ENCODE measurements at places on chromosomes 2 and 18.

- DNase-seq: no peak
Measured at GRCh38 chr2:36173760-36174404, 181.7 kb upstream of the CRIM1 start.

GRCh38 chr2:148603562-148603920, 41.0 kb upstream of the EPC2 start:
- no peak for DNase-seq

DNA sequence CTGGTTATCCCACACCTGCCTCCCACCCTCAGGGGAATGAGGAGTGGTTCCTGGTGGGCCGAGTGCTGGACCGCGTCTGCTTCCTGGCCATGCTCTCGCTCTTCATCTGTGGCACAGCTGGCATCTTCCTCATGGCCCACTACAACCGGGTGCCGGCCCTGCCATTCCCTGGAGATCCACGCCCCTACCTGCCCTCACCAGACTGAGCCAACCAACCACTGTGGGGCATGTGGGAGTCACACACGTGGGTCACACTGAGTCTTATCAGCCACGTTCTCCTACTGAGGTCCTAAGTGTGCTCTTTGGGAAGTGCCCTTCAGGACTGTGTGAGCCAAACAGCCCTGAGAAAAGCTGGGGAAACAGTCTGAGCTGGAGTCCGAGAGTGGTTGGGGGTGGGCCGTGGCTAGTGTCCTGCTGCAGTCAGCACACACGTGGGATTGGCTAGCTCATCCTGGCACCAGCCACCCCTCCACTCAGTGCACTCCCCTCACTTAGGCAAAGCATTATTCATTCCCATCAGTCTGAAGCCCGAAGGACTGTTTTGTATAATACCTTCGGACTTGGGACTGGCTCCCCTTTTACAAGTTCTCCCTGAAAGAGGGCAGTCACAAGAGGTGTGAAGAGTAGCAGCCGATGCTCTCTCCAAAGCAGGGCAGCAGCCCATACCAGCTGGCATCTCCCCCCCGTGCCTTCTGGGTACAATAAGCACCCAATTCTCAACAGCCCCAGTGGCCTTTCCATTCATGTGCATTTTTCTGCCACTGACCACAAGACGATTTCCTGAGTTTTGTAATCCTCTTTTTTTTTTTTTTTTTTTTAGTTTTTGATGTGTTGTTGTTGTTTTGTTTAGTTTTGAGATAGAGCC, 4.6 kb downstream of the TIGD1 start:
- DNase-seq: no peak

- no peak for DNase-seq
Measured at GRCh38 chr2:233803994-233804393, 25.9 kb downstream of the MROH2A start.

DNA sequence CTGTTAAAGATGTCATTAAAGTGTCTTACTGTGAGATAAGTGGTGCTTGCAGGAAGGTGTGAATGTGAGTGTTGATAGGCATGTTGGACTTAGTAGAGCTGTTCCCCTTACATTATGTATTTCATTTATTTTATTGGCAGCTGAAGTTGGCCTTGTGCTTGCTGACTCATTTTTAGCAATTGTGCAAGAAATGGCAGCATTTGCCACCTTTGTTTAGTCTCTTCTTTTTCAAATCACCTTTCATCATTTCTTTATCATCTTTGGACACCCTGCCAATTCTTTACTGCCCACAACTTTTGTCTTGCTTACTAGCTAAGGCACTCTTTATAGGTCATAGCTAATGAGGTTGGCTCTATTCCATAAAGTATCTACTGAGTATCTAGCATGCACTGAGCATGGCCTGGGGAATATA, 130.3 kb upstream of the LYPD6 start:
- DNase-seq: no peak

DNA sequence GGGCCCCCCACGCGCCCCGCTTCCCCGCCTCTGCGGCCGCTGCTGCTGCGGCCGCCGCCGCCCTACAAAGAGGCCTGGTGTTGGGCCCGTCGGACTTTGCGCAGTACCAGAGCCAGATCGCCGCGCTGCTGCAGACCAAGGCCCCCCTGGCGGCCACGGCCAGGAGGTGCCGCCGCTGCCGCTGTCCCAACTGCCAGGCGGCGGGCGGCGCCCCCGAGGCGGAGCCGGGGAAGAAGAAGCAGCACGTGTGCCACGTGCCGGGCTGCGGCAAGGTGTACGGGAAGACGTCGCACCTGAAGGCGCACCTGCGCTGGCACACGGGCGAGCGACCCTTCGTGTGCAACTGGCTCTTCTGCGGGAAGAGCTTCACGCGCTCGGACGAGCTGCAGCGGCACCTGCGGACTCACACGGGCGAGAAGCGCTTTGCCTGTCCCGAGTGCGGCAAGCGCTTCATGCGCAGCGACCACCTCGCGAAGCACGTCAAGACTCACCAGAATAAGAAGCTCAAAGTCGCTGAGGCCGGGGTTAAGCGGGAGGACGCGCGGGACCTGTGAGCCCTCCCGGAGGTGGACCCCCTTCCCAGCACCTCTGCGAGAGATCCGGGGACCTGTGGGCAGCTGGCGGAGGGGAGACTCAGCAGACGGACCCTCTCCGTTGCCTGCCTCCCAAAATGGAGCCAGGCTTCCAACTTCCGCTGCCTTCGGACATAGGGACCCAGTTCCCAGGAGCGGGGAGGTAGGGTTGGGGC, 1.9 kb downstream of the SP5 start:
- no peak for DNase-seq

GRCh38 chr2:60536746-60537145, 16.7 kb downstream of the BCL11A start:
- DNase-seq: no peak

DNA sequence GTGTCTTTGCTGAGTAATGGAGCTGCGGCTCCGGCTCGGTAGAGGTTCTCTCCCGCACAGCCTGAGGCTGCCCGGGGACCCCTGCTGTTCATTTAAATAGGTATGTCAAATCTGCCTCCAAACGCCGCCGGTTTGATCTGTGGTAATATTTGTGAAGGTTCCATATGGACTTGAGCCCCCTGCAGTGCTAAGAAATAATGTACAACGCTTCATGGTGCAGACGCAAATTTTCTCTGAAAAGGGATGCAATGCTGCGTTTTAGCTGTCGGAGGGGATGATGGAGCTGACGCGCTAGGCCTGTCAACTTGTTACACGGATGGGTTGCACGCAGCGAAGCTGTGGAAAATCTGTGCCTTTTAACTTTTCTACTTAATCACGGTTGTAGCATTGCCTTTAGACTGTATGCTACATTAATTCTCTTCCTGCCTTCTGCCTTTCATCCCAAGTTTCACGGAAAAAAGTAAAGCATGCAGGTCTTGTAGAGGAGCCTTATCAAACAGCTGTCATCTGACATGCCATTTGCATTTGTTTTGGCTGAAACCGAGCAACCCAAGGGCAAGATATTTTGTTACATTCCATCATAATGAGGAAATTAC, 43.2 kb downstream of the MRPS9 start:
- no peak for DNase-seq

DNA sequence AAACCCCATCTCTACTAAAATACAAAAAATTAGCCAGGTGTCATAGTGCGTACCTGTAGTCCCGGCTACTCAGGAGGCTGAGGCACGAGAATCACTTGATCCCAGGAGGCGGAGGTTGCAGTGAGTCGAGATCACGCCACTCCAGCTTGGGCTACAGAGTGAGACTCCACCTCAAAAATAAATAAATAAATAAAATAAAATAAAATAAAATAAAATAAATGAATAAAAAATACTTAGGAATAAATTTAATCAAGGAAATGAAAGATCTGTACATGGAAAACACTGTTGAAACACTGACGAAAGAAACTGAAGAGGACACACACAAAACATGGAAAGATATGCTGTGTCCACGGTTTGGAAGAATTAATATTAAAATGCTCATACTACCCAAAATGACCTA, 56.5 kb upstream of the ASPRV1 start:
- DNase-seq: no peak

DNA sequence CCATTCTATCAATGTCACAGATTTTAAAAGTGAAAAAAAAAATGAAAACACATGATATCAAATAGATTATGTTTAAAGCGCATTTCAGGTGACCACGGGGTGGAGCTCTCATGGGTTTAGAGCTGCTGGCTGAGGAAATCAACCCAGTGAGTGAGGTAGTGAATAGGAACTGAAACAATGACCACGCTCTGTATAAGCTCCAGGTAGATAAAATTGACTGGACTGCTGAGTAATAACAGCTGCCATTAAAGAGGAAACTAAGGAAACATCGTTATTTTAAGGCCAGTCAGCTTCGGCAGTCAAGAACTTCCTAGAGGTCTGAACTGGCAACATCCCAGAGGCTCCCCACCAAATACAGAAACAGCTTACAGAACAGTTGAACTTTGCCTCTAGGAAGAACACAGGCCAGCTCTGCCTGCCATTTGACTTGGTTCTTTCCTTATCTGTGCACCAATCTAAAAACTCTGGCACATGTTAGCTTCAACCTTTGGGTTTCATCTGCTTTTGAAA, 185.9 kb downstream of the PDE1A start:
- DNase-seq: no peak

- no peak for DNase-seq
Measured at GRCh38 chr2:79082987-79083386, 4.8 kb downstream of the REG1B start.

DNA sequence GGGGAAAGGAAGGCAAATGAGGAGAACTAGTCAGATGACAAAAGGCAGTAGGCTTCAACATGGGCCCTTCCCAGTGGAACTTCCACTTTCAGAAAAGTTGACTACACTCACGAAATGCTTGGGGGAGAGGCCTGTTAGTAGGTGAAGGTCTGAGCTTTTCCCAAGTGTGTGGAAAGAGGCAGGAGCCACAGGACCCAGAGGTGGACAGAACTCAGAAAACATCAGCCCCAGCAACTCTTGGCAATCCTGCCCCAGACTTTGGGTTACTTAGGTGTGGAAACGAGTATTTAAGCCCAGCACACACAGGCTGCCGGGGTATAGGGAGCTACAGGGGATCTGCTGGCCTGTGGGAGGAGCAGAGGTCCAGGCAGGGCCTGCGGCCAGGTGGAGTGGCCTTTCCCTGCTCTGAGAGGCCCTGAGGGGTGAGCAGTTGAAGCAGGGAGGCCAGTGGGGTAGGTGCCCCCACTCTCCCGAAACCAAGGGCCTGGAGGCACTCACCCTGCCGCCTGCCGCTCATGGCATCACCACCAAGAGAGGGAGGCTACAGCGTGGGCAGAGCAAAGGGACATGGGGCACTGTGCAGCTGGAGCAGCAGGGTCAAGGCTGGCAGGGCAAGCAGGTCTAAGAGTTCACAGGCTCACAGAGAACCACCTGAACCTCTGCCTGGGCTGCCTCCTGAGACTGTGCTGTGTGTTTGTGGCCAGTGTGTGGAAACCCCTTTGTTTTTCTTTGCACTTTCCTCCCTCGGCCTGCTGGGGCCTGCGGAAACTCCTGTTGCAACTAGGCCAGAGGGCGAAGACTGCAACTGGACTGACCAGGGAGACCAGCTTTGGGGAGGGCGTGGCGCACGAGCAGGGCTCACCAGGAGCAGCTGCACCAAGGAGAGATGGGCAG, 130.7 kb upstream of the SERTAD2 start:
- DNase-seq: no peak

DNA sequence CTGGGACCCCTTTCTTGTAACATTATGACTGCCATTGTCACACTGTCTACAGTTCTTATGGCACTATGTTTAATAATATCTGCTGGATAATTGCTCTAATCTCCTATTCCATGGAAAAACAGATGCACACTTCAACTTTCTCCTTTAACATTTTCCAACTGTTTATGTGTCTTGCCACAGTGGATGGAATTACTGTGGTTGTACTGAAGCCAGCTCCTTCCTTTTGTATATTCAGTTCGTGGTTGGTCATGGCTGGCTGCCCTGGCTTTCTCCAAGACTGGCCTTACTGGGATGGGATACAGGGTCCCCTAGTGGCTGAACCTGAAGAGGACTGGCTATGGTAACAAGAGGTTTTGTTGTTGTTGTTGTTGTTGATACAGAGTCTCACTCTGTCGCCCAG, 113.9 kb downstream of the SS18 start:
- no peak for DNase-seq

DNA sequence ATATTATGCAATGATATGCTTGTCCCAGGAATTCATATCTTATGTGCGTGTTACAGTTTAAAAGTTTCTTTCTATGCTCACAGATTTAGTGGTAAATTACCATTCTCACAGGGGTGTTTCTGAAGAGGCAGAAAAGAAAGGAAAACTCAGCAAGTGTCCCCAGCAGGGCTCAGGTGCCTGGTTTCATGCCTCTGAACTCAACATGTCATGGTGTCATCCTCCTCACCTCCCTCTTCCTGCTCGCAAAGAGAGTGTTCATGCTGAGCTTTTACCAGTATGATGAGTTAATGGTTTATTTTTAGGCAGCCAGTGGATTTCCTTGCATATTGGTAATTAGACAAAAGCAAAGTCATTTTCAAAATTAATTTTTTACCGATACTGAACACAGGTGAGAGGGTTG, 492.9 kb upstream of the ZEB2 start:
- DNase-seq: no peak

DNA sequence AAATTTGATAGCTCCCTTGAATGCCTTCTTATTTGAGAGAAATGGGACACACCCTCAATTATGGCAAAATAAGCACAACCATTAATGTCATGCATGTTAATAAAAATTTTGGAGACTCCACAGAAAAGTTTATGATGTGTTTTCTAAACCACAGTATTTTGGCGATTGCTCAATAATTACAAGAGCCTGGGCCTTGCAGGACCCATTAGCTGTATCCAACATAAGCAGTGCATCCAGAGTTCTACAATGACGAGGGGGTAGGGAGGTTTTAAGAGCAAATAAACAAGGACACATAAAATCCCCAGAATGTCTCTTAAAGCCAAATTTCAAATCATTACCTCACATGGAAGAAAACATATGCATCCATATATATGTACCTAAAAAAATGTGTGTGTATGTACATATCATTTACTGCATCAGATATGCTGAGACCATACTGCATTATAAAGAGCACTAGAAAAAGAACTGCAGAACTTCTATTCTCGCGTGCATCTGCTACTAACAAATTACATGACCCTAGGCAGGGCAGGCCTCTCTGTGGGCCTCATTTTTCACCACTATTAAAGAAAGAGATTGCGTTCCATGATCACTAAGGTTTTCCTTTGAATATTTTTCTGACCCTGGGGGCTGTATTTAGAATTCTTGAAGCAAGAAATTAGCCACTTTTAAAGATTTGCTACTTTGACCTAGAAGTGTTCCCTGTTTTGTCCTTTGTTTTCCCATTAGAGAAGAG, 38.0 kb downstream of the CMPK2 start:
- no peak for DNase-seq

DNA sequence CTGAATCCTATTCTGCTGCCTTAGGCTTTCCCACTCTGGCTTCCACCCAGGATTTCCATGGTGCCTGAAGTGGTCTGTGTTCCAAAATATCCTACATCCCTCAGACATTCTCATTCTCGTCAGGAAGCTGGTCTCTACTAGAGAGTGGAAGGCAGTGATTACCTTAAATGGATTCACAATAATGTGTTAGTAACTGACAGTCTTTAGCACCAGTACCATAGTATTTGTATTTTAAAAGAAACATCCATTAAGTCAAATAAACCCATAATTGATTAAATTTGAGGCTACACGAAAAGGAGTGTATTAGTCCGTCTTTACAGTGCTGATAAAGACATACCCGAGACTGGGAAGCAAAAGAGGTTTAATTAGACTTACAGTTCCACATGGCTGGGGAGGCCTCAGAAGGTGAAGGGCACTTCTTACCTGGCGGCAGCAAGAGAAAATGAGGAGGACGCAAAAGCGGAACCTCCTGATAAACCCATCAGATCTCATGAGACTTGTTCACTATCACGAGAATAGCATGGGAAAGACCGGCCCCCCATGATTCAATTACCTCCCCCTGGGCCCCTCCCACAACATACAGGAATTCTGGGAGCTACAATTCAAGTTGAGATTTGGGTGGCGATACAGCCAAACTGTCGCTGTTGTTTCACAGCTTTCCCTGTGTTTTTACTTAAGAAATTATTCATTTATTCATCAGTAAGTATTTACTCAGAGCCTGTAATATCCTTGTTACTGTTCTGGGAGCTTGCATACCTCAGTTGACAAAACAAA, 306.5 kb downstream of the STK39 start:
- DNase-seq: no peak

Data from T-helper 2 cell (primary cell).